A549 treated with dexamethasone at 1 μM for 4 hours (cell line): ENCODE measurements at places on chromosomes 4 and X. TPM values are rescaled to one million over a fixed set of nuclear protein-coding genes. Genes with fewer than 3 reads are reported as not detected.

The PCYT1B gene
- total RNA-seq, result 0.02 to 0.08 TPM (median 0.05 TPM) in 5 replicates

The RPS6KA6 gene
- 3.7 to 7.1 TPM (median 5.7 TPM) in 5 replicates for total RNA-seq

The MAGEA3 gene
- total RNA-seq, result 2.2 to 3.9 TPM (median 2.7 TPM) in 5 replicates

The TLR1 gene
- total RNA-seq, result 0.14 to 0.27 TPM (median 0.17 TPM) in 5 replicates

The AMTN gene
- total RNA-seq, result 0.12 to 0.18 TPM in 2 of 5 replicates, not detected in the others

The GPC4 gene
- 0.01 to 0.06 TPM (median 0.03 TPM) in 4 of 5 replicates, not detected in the other for total RNA-seq

The GRK4 gene
- total RNA-seq, result 1.3 to 1.8 TPM (median 1.6 TPM) in 5 replicates

The LRIT3 gene
- 0.03 to 0.06 TPM (median 0.04 TPM) in 4 of 5 replicates, not detected in the other for total RNA-seq

The INTU gene
- total RNA-seq, result 0.99 to 1.5 TPM (median 1.3 TPM) in 5 replicates

The DCAF8L2 gene
- total RNA-seq, result not detected in 5 replicates

The ATOH1 gene
- total RNA-seq, result not detected in 5 replicates

The SPANXA1 gene
- total RNA-seq, result 0.14 to 0.25 TPM (median 0.17 TPM) in 3 of 5 replicates, not detected in the others

The LINC00632 gene
- 1.3 to 1.7 TPM (median 1.4 TPM) in 5 replicates for total RNA-seq

The SULT1B1 gene
- 0.02 to 0.07 TPM (median 0.03 TPM) in 4 of 5 replicates, not detected in the other for total RNA-seq

The FAT1 gene
- total RNA-seq, result 160 to 191 TPM (median 183 TPM) in 5 replicates

The SLC6A14 gene
- total RNA-seq, result 0.12 TPM in 1 of 5 replicates, not detected in the others

The CLIC2 gene
- 0.04 to 0.19 TPM (median 0.09 TPM) in 4 of 5 replicates, not detected in the other for total RNA-seq

The CAMK2D gene
- total RNA-seq, result 12.6 to 20.2 TPM (median 15.9 TPM) in 5 replicates

The SPINK2 gene
- total RNA-seq, result 0.32 TPM in 1 of 5 replicates, not detected in the others

The PNMA5 gene
- total RNA-seq, result not detected in 5 replicates

The AKAP4 gene
- total RNA-seq, result not detected in 5 replicates

The CITED1 gene
- total RNA-seq, result 1.5 to 2.0 TPM (median 1.7 TPM) in 5 replicates

The CENPVL1 gene
- not detected in 5 replicates for total RNA-seq

The BCAP31 gene
- total RNA-seq, result 339 to 415 TPM (median 357 TPM) in 5 replicates

The LAP3 gene
- total RNA-seq, result 33.7 to 47.8 TPM (median 37.6 TPM) in 5 replicates

The EFNB1 gene
- total RNA-seq, result 8.0 to 11.3 TPM (median 9.6 TPM) in 5 replicates

The PAGE1 gene
- total RNA-seq, result 0.23 to 0.43 TPM (median 0.36 TPM) in 3 of 5 replicates, not detected in the others

The MAGEB18 gene
- not detected in 5 replicates for total RNA-seq

The UGT2B15 gene
- total RNA-seq, result 0.04 to 0.14 TPM (median 0.13 TPM) in 5 replicates

The ELMOD2 gene
- 10.3 to 14.9 TPM (median 11.0 TPM) in 5 replicates for total RNA-seq

The FGF16 gene
- total RNA-seq, result not detected in 5 replicates

The ARMCX1 gene
- 0.20 to 0.49 TPM (median 0.34 TPM) in 5 replicates for total RNA-seq

The KLHL34 gene
- total RNA-seq, result not detected in 5 replicates

The DCAF4L1 gene
- 0.07 to 0.15 TPM (median 0.13 TPM) in 5 replicates for total RNA-seq

The CT45A10 gene
- 0.21 to 0.55 TPM (median 0.44 TPM) in 4 of 5 replicates, not detected in the other for total RNA-seq

The SERTM2 gene
- total RNA-seq, result not detected in 5 replicates

The G3BP2 gene
- total RNA-seq, result 76.1 to 100 TPM (median 90.0 TPM) in 5 replicates

The ETDA gene
- not detected in 5 replicates for total RNA-seq

The PRDM5 gene
- total RNA-seq, result 2.9 to 5.1 TPM (median 4.4 TPM) in 5 replicates

The TEX13C gene
- total RNA-seq, result 0.01 to 0.04 TPM in 2 of 5 replicates, not detected in the others

The MAML3 gene
- 11.7 to 17.6 TPM (median 14.2 TPM) in 5 replicates for total RNA-seq

The STS gene
- total RNA-seq, result 2.0 to 2.5 TPM (median 2.2 TPM) in 5 replicates

The SERPINA7 gene
- total RNA-seq, result not detected in 5 replicates

The HCCS gene
- total RNA-seq, result 54.9 to 58.2 TPM (median 56.5 TPM) in 5 replicates

The MTCP1 gene
- total RNA-seq, result 13.4 to 17.6 TPM (median 16.3 TPM) in 5 replicates

The NUDT11 gene
- 2.6 to 3.2 TPM (median 3.0 TPM) in 5 replicates for total RNA-seq

The MAMLD1 gene
- 5.3 to 6.4 TPM (median 5.9 TPM) in 5 replicates for total RNA-seq

The SHISA3 gene
- 0.03 to 0.06 TPM in 2 of 5 replicates, not detected in the others for total RNA-seq
